ENCODE measurements at places on chromosomes 3 and 15.

DNA sequence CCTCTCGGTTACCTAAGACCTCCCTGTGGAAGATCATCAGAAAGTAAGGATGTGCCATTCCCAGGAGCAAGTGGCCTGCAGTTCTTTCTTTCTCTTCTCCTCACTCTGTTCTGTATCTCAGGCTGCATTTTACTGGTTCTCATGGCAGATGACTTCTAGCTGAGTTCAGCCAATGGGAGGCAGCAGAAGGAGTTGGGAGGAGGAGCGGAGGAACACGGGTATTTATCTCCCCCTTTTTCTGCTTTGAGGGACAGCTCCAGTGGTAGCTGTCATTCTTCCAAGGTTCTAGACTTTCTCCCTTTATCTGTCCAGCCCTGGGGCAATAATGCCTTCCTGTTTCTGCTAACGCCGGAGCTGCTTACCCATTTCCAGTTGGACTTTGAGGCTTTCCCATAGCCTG lies 339.9 kb downstream of the NR2F2 start:
- DNase-seq, result no peak

GRCh38 chr3:130849091-130849552 lies 44.8 kb upstream of the ATP2C1 start:
- no peak for DNase-seq

DNA sequence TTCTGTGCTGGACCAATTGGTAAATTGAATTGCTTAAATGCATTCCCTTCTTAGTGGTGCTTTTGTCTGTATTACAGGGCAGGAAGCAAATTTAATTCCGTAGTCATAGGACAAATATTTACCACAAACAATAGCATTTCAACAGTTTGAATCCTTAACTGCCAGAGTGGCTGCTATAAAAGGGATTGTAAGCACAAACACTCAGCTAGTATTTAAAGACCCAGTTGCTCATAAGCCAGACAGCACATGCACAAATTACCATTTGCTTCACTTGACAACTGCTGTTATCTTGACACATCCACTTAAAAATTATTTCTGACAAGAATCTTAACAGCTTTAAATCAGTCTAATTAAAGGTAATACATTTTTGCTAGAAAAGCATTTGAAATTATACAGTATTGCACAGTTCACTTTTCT lies 490.2 kb upstream of the ADAMTS9 start:
- no peak for DNase-seq

GRCh38 chr15:86555939-86556338 lies 476.3 kb downstream of the AGBL1 start:
- DNase-seq, result no peak

DNA sequence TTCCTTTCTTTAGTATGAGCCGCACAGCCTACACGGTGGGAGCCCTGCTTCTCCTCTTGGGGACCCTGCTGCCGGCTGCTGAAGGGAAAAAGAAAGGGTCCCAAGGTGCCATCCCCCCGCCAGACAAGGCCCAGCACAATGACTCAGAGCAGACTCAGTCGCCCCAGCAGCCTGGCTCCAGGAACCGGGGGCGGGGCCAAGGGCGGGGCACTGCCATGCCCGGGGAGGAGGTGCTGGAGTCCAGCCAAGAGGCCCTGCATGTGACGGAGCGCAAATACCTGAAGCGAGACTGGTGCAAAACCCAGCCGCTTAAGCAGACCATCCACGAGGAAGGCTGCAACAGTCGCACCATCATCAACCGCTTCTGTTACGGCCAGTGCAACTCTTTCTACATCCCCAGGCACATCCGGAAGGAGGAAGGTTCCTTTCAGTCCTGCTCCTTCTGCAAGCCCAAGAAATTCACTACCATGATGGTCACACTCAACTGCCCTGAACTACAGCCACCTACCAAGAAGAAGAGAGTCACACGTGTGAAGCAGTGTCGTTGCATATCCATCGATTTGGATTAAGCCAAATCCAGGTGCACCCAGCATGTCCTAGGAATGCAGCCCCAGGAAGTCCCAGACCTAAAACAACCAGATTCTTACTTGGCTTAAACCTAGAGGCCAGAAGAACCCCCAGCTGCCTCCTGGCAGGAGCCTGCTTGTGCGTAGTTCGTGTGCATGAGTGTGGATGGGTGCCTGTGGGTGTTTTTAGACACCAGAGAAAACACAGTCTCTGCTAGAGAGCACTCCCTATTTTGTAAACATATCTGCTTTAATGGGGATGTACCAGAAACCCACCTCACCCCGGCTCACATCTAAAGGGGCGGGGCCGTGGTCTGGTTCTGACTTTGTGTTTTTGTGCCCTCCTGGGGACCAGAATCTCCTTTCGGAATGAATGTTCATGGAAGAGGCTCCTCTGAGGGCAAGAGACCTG lies 13.2 kb downstream of the GREM1 start:
- DNase-seq, result no peak

DNA sequence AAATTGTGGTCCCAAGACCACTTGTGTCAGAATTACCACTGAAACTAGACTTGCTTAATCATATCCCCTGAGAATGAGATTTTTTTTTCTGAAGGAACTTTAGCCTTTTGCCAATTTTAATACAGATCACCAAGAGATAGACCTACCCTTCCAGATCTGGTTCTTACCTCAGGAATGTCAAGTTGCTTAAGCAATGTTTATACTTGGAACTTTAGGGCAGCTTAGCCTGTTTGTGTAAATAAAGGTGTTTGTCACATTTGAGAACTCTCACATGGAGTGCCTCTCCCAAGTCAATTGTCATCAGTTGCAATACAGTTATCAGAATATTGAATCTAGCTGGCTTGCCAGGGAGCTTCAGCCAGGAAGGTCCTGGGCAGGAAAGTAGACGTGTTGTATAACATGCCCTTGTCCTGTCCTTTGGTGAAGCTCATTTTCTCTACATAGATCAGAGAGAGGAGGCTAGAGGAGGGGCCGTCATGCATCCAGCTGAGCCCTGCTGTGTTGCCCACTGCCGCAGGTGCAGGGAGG lies 3.9 kb downstream of the GPD1L start:
- no peak for DNase-seq

GRCh38 chr3:87949189-87949878 lies 109.5 kb downstream of the CGGBP1 start:
- no peak for DNase-seq

- DNase-seq, result no peak
Measured at GRCh38 chr3:181631901-181632300, 79.8 kb upstream of the SOX2 start.

DNA sequence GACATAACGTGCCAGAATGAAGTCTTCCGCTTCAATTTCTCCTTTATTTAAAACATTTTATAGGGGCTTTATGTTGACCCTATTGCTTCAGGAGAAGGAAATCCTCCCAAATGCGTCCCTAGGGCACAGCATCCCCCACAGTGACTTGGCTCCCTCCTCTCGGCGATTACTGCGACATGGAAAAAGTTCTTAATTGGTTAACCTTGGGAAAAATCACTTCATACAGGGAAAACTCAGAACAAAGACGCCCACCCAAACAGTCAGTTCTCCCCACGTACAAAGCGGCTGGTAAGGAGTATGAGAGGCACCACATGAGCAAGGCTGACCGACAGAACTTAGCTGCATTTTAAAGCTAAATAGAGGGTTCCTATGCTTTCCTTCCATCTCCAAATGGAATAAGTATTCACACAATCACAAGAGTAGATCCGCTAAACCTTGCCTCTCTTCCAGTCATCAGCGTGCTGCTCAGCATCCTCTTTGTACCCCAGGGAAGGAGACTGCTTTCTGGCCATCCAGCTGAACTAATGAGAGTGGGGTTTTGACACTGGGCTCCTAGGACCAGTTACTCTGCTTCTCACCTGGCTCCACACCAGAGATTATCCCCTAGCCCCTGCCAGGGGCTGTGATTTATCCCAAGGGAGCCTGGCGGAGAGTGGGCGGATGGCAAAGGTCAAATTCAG lies 415.3 kb upstream of the WNT5A start:
- no peak for DNase-seq

- DNase-seq, result no peak
Measured at GRCh38 chr15:66963084-66963483, 102.3 kb upstream of the SMAD3 start.

- DNase-seq, result no peak
Measured at GRCh38 chr3:72694398-72694797, 153.8 kb downstream of the SHQ1 start.

DNA sequence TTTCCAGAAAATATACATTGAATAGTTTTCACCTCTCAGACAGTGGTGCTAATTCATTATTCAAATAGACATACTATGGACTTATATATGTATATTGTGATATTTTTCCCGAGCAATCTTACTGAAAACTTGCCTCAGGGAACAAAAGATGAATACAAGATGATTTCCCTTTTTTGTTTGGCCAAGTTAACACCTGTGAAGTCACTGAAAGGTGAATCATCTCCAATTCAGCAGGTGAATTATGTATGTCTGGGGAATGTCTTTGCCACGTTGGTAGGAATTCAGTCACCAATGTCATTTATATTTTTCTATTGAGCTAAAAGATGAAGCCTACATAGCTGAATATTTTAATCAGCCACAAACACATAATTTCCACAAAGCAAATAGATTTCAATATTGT lies 88.2 kb downstream of the GPR156 start:
- DNase-seq, result no peak

GRCh38 chr15:100277087-100277855 lies 64.5 kb downstream of the ADAMTS17 start:
- no peak for DNase-seq

DNA sequence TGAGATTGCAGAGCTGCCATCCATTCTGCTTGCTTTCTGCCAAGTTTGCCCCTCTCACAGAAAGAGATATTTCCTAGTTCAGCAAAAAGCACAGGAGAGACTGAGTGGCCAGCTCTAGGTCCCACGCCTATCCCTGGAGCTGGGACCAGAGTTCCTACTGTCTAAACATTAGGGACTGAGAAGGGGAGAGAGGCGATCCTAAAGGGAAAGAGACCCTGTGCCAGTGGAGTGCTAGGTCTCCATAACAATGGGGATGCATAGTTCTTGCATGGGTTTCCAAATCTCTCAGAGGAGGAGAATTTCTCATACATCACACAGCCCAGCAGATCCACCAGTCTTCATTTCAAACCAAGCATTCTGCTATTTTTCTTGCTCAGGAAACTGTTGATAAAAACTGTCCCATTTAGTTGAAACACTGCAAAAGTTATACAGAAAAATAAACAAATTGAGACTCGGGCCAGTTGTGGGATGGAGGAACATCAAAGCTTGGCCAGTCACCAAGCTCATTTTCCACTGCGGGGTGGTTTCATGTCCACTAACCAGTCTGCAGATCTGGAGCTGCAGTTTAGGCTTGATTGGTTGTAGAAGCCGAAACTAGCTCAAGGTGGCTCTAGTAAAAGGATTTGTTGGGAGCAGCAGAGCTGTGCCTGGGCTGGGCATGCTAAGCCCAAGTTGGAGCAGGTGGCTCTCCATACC lies 62.7 kb downstream of the EEFSEC start:
- DNase-seq, result no peak

- no peak for DNase-seq
Measured at GRCh38 chr15:58627701-58628100, 121.8 kb downstream of the ADAM10 start.

- DNase-seq, result no peak
Measured at GRCh38 chr15:64236156-64236894, 73.5 kb upstream of the PPIB start.

- no peak for DNase-seq
Measured at GRCh38 chr3:98974442-98974841, 72.9 kb upstream of the DCBLD2 start.

DNA sequence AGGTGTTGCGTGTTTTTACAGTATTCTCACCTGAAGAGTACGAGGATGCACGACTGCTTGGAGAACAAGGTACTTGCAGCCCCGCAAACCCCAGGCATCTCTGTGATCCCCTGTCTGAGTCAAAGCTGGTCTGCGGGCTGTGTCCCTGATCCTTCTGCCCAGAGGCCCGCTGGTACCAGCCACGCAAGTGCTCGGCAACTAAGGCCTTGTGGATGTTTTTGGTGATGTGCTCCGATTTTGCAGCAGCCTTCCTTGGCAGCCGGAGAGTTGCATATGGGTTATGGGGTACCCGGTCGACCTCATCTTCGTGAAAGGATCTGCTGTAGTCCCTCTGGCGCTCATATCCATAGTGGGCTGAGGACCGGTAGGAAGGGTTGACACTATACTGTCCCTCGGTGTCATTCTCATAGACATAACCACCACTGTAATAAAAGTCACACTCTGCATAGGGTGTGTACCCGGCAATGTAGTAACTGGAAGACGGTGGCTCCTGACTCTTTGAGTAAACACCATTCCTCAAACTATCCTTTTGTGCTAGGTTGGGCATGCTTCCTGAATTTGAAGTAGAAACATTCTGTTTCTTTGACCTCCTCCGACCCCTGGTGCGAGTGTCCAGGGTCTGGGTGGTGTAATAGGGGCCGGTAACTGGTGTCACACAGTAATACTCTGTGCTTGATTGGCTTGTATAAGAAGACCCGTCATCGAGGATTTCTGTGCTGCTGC lies 58.6 kb upstream of the LMOD3 start:
- DNase-seq, result no peak

GRCh38 chr15:82674873-82675272 lies 27.7 kb upstream of the CPEB1 start:
- no peak for DNase-seq

DNA sequence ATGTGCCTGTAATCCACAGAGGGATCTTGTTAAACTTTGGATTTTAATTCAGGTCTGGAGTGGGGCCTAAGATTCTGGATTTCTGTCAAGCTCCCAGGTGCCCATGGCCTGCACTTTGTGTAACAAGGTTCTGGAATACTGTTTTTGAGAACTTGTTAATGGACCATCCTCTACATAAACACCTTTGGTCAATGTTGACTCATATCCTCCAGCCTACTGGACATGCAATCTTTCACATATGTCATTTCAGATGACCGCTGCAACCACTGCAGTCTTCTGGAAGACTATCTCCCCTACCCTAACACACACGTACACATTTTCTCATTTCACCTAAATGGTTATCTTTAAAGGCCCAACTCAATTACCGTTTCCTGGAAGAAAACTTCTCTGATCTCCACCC lies 302.1 kb upstream of the TPRG1 start:
- DNase-seq, result no peak

GRCh38 chr3:160486459-160486869 lies 36.9 kb upstream of the TRIM59 start:
- DNase-seq, result no peak

- no peak for DNase-seq
Measured at GRCh38 chr3:24387000-24387399, 107.7 kb downstream of the THRB start.

GRCh38 chr3:77652624-77653023 lies 612.7 kb downstream of the ROBO2 start:
- no peak for DNase-seq

- DNase-seq, result no peak
Measured at GRCh38 chr3:178856804-178857203, 214.8 kb downstream of the ZMAT3 start.

DNA sequence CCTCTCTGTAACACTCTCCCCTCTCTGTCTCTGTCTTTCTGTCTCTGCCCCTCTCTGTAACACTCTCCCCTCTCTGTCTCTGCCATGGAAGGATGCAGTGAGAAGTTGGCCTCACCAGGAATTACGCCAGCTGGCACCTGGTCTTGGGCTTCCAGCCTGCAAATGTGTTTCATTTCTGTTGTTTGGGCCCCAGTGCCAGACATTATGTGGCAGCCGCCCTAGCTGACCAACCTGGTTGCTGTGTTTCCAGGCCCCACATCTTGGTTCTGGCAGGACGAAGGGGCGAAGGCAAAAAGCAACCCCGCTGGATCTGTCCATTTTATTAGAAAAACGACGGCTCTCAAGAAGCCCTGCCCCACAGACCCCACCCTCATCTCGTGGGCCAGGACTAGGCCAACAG lies 5.2 kb upstream of the ZXDC start:
- no peak for DNase-seq

Data from cortex of kidney (tissue), 1 donor.